CD14-positive monocyte (primary cell): ENCODE measurements at places on chromosomes 2 and 18. TPM values are rescaled to one million over a fixed set of nuclear protein-coding genes. Genes with fewer than 3 reads are reported as not detected.

DNA sequence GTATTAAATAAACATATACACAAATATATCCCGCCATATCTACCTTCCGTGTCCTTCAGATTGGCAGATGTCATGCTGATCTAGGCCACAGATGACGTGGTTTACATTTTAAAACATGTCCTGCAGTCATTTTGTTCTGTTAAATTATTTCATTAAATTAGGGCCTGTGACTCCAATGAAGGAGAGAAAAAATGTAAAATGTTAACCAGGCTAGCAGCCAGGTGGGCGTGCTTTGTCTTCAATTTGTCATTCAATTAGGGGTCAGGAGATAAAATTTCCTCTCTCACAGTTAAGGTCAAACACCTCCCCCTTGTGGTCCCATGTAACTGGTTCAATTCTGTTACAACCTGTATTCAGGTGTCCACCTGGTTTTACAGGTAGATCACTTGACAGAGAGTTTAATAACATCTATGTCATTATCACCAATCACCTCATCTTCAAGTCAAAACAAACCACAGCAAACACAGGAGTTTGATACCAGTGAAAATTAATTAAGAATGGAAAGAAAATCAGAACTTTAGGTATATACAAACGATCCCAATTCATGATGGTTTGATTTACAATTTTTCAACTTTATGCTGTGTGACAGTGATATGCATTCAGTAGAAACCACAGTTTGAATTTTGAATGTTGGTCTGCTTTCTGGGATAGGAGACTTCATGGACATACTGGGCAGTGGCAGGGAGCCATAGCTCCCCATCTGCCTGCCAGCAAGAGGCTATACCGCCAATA, 339.4 kb downstream of the CMPK2 start:
- H3K4me1 ChIP-seq, result no peaks in the 10 kb centered on the region
- no peaks in the 10 kb centered on the region for H3K27me3 ChIP-seq
- H3K36me3 ChIP-seq, result no peaks in the 10 kb centered on the region
- no peak overlapping the region for H3K4me3 ChIP-seq

DNA sequence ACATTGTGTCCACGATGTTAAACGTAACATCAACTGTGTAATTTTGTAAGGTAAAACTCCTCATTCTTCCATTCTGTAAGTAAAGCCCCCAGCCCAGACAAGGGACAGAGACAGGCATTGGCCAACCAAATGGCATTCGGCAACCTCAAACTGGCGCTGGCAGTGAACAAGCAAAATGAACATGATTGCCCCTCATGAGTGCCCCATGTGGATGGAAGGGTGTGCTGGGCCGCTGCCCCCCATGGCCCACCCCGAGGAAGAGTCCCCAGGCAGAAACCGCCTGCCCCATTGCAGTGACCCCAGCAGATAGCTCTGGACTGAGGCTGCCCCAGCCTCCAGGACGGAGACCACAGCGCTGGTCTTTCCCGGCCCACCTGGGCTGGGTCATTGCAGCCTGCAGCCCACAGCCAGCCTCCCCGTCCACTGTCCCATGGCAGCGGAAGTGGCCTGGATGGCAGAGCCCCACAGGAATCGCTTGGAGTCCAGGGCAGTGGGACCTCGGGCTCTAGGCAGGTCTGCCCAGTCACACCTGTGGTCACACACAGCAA, 220.2 kb downstream of the HDAC4 start:
- H3K4me1 ChIP-seq, result no peaks in the 10 kb centered on the region
- H3K4me3 ChIP-seq, result no peak overlapping the region
- H3K36me3 ChIP-seq, result peaks cover 91% of the 10 kb centered on the region

DNA sequence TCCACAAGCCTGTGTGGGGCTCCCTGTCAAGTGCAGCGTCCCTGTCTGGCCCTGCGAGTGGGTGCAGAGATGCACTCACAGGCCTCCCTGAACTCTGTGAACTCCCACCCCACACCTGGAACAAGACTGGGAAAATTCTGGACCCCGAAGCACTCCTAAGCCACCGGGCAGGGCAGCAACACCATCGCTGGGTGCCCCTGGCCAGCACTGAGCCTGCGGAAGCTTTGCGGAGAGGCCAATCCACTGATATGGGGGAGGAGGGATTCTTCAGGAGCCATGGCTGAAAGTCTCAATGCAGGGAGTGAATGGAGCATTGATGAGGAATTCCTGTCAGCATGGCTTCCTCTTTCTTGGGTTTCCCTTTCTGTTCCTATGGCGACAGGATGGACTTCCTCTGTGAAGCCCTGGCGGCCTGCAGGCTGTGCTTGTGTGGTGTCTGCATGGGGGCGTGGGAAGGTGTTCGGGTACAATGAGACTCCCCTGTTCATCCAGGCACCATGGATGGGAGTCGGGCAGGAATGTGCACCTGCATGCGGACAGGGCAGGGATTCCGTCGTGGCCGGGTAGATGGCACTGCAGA, 15.1 kb downstream of the TRIB2 start:
- no peak for DNase-seq

- H3K4me3 ChIP-seq, result no peak overlapping the region
These were observed 688.4 kb upstream of the SYT4 start for GRCh38 chr18:43965691-43966090.

GRCh38 chr2:46647766-46648742, 168.7 kb downstream of the TMEM247 start:
- DNase-seq, result no peak
- H3K36me3 ChIP-seq, result no peaks in the 10 kb centered on the region
- no peaks in the 10 kb centered on the region for H3K27me3 ChIP-seq
- H3K27ac ChIP-seq, result no peak overlapping the region
- no peak overlapping the region for H3K4me3 ChIP-seq
- H3K4me1 ChIP-seq, result no peaks in the 10 kb centered on the region

DNA sequence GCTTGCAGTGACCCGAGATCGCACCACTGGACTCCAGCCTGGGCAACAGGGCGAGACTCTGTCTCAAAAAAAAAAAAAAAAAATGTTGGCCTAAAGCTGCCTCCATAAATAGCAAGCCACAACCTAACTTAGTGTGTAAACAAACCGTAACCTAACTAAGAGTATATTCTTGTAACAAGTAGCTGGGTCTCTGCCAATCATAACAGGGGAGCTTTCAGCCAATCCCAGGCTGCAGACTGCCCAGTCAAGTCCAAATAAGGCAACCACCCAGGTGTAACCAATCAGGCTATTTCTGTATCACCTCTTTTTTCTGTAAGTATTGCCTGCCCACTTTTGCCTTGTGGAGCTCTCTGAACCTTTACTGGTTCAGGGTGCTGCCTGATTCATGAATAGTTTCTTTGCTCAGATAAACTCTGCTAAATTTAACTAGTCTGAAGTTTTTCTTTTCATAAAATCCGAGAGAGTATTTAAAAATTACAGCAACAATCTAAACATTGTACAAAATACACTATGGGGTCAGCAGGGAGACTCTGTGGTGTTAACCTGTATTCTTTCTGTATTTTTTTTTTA, 4.5 kb downstream of the PSTPIP2 start:
- H3K27me3 ChIP-seq, result no peaks in the 10 kb centered on the region
- no peaks in the 10 kb centered on the region for H3K36me3 ChIP-seq
- no peak for DNase-seq
- H3K4me3 ChIP-seq, result no peak overlapping the region
- peaks cover 38% of the 10 kb centered on the region for H3K4me1 ChIP-seq
- H3K27ac ChIP-seq, result no peak overlapping the region

DNA sequence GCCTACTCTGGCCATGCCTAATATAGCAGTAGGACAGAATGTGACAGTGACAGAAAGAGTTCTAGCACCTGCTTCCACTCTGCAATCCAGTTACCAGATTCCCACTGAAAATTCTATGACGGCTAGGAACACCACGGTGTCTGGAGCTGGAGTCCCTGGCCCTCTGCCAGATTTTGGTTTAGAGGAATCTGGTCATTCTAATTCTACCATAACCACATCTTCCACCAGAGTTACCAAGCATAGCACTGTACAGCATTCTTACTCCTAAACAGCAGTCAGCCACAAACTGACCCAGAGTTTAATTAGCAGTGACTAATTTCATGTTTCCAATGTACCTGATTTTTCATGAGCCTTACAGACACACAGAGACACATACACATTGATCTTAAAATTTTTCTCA, 45.2 kb upstream of the TTR start:
- H3K27me3 ChIP-seq, result no peaks in the 10 kb centered on the region
- H3K27ac ChIP-seq, result no peak overlapping the region
- H3K4me1 ChIP-seq, result peaks cover 9% of the 10 kb centered on the region
- no peak for DNase-seq
- H3K4me3 ChIP-seq, result no peak overlapping the region
- H3K36me3 ChIP-seq, result no peaks in the 10 kb centered on the region

DNA sequence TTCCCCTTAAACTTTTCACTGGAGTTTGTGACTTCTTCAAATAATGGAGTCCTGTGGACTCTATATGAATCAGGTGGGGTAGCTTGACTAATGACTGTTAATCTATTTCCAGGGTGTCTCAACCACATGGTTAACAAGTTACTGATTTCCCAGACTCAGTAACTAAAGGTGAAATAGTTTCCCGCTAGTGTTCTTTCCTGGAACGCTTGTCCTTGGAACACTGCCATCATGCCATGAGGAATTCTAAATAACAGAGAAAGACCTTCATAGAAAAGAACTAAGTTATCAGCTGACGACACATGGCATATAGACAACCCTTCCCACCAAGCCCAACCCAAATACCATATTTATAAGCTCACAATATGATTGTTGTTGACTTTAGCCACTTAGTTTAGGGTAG, 1027.9 kb upstream of the FAM98A start:
- no peaks in the 10 kb centered on the region for H3K36me3 ChIP-seq
- H3K4me1 ChIP-seq, result no peaks in the 10 kb centered on the region
- H3K27ac ChIP-seq, result no peak overlapping the region
- no peaks in the 10 kb centered on the region for H3K27me3 ChIP-seq
- H3K4me3 ChIP-seq, result no peak overlapping the region
- DNase-seq, result no peak

DNA sequence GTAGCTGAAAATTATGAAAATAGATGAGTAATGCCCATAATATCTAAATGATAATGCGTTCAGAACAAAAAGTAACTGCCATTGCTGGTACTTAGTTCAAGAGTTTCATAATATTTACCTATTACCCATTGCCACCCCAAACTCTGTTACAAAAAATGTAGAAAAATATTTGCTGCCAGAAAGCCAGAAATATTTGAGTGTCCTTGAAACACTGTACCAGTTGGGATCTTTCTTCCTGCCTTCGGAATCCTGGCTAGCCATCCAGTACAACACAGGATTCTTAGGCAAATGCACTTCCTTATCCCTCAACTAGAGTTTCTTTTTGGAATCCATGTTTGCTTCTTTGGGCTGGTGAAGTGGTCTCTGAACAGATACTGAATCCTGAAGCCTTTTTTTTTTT, 207.1 kb downstream of the MCFD2 start:
- H3K4me1 ChIP-seq, result peaks cover 8% of the 10 kb centered on the region
- H3K4me3 ChIP-seq, result no peak overlapping the region
- H3K27me3 ChIP-seq, result no peaks in the 10 kb centered on the region
- H3K36me3 ChIP-seq, result no peaks in the 10 kb centered on the region
- no peak overlapping the region for H3K27ac ChIP-seq
- DNase-seq, result no peak

Gene DLX1
- not detected for polyA plus RNA-seq

Gene KLHL41
- polyA plus RNA-seq, result not detected in 2 replicates

Gene CTDSP1
- polyA plus RNA-seq, result 46.4 TPM

Gene POTEI
- polyA plus RNA-seq, result not detected
